Left renal pelvis (tissue), 4 donors: ENCODE measurements at places on chromosomes 2 and 18.

DNA sequence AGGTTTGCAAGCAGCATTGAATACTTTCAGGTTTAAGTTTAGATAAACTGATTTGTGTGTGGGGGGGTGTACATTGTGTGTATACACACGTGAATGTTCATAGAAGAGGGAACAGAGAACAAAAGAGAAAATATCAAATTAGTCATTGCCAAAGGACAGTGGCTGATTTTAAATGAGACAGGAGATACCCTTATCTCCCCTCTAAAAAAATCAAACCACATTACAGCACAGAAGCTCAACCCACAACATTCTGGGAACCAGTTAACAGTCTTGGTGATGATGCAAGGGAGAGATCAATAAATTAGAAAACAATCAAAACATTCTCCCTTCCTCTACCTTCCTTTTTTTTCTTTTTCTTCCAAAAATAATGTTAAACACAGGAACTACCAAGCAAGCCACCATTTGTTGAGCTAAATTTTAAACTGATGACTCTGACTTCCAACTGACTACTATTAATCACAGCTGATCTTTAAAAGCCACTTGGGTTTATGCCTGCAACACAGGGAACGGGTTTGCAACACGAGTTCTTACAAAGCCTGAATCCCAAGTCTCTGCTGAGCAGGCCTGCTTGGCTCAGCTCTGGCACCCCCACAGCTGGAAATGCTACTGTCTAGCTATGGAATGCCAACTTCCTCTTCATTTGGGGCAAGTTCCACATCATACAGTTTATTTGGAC is 119.2 kb upstream of the ACVR1C start:
- DNase-seq = no peak

- no peak for DNase-seq
Observed at GRCh38 chr2:240142859-240143258, 2.4 kb upstream of the OTOS start.

DNA sequence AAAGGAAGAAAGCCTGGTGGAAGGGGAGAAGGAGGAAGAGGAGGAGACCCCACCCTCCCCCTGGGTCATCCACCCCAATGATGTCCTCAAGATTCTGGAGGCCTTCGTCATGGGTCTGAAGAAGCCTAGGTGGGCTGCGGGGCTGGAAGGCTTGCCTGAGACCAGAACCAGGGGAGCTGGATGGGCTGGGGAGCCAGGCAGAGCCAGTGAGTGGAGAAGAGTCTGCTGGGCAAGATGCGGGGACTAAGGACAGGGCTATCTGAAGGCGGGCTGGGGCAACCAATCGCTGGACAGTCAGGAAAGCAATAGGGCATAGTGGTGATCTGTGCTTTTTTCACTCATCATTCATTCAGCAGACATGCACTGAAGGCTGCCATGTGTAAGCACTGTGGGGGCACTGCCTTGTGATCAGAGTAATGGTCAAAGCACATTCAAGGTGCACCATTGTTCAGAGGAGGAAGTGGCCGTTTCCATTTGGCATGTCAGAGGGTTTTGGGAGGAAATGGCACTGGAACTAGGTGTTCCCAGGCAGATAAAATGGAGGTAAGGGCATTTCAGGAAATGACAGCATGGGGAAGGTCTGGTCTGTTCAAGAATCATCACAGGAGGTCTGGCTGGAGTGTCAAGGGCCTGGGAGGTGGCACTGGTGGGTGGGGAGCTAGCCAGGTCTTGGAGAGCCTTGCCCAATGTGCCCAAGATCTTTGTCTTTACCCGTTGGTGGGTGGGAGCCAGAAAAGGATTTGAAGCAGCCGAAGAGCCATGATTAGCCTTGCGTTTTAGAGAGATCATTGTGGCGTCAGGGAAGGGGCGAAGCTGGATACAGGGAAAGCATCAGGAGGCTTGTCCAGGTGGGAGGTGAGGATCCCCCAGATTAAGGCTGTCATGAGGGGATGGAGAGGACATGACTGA is 24.2 kb downstream of the OTOF start:
- DNase-seq = no peak

- no peak for DNase-seq
Observed at GRCh38 chr2:132538331-132538855, 121.8 kb downstream of the GPR39 start.

DNA sequence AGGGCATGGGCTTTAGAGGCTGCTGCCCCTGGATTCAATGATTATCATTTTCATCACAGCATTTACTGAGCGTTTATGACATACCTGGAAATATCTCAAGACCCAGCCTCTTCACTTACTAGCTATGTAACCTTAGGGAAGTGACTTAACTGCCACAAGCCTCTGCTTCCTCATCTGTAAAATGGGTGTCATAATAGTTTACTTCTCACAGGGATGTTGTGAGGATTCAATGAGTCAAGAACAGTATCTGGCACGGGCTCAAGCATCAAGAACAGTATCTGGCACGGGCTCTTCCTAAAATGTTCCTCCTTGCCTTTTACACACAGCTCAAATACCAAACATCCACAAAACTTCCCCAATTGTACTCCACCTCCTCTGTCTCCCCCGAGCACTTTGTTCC is 31.4 kb downstream of the LGALSL start:
- DNase-seq = no peak

DNA sequence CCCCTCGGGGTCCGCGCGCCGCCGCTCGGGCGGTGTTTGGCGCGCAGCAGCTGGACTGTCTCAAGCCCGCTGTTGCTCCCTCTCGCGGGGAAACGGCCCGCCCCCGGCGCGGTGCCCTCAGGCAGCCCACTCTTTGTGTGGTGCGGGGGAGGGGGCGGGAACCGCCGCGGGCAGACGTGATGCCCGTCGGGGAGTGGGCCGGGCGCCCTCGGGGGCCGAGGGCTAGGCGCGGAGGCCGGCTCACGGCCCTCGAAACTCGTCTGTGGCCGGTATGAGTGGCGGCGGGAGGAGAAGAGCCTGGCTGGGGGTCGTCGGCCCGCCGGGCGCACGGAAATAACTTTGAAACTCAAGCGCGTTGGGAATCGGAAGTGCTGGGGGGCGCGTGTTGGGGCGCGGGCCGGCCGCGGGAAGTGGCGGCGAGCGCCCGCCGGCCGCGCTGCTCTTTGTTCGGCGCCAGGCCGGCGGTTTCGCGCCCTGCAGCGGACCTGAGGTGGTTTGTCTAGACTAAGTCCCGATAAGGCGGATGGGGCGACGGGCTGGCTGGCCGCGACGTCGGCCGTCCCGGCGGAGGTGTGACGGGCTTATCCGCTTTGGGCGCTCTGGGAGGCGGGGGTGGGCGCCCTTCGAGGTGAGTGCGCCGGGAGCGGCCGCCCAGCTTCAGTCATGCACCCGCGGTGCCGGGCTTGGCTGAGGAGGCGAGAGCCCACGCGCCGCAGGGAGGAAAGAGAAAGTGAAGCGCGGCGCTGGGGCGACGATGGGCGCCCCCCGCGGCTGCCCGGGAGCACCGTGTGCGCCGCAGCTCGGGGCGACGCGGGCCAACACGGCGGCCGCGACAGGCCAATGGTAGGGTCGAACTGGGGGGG is 679 bp downstream of the PTMA start:
- no peak for DNase-seq

- no peak for DNase-seq
Observed at GRCh38 chr2:120654381-120655134, 81.1 kb upstream of the GLI2 start.

- no peak for DNase-seq
Observed at GRCh38 chr2:223262946-223263345, 211.0 kb downstream of the KCNE4 start.

DNA sequence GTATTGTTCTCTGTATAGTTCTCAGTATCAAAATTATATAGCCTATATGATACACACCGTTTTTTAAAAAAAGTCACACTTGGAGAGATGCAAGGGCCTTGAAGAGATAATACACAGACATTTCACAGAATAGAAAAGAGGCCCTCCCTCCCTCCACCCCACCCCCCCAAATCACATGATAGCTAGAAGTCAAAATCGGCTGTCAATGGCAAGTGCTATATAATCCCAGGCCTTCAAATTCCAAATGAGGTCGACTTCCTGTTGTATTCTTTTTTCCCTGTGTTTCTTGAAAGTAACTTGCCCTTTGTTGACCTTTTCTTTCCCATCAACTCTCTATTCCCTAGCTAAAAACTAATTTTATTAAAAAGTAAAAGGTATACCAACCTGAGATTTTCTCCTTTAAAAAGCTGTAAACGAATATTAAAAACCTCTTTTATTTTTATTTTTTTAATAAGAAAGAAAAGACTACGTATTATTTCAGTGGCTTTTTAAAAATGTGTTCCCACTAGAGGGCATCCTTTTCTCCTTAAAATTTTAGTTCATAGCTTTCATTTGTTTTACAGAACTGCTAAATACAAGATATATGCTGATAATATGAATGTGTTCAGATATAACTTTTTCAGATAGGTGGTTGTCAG is 46.6 kb downstream of the KCMF1 start:
- no peak for DNase-seq

DNA sequence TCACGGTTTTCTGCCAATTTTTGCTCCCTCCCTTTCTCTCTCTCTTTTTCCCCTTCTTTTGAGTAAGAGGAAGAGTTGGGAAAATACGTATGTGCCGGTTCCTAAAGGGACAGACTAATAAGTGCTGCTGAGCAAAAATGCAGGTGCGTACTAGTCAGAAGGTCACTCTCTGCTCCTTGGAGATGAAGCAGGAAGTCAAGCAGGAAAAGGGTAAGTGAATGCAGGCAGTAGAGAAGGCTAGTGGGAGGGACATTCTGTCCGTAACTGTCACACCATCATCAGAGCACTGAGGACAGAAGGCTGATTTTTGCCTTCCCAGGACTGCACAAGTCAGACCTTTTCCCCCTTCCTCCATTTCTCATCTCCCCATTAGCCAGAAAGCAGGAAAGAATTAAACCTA is 105.7 kb downstream of the CDH2 start:
- no peak for DNase-seq

GRCh38 chr2:181841079-181841478 is 50.5 kb upstream of the ITPRID2 start:
- DNase-seq = no peak

DNA sequence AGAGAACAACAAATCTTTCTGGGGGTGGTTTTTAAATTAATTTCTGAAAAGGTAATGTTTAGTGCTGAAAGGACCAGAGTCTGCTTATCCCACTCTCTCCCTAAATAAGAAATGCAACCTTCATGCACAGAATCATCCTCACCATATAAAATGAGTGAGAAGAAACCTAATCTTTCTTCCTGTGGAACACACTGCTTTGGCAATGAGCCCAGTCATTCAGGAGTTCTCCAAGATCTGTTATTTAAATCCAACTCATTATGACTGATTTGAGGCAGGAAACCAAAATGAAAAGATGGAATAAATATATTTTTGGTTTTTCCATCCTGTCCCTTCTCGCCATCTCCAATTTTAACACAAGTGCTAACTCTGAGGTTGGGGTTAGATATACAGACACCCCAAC is 228.3 kb downstream of the SRBD1 start:
- DNase-seq = no peak

- no peak for DNase-seq
Observed at GRCh38 chr2:26756337-26756736, 7.7 kb upstream of the SLC35F6 start.

GRCh38 chr2:226031647-226032501 is 632.4 kb downstream of the NYAP2 start:
- peak; percentile 12 for DNase-seq

DNA sequence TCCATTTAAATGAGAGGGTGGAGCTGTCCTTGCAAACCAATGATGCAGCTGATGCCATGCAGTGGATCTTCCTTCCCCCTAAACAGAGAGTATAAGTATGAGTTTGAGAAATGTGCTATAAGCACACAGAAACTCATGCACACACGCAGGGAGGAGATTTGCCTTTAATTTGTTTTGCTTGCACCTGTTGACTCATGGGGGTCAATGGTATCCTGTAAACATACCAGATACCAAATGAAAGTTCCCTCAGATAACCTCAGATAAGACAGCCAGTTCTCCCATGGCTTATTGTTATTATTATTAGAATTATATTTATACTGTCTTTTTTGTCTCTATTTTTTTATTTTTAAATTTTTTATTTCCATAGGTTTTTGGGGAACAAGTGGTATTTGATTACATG is 29.5 kb upstream of the GPR39 start:
- no peak for DNase-seq

DNA sequence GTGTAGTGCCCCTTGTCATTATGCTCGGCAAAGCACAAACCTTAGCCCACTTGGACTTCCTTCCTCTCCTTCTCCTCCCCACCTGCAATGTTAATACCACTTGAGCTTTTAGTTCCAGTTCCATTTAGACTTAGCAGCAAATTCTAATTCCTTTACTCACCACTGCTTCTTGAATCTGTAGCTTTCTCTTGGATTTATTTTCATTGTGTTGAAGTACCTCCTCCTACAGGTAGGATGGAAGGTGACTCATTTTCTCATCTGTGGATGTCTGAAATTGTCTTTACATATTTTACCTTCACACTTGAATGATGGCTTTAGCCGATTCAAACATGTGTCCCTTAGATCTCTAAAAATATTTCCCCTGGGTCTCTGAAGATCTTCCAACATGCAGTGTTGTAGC is 32.8 kb upstream of the BIN1 start:
- DNase-seq = no peak

DNA sequence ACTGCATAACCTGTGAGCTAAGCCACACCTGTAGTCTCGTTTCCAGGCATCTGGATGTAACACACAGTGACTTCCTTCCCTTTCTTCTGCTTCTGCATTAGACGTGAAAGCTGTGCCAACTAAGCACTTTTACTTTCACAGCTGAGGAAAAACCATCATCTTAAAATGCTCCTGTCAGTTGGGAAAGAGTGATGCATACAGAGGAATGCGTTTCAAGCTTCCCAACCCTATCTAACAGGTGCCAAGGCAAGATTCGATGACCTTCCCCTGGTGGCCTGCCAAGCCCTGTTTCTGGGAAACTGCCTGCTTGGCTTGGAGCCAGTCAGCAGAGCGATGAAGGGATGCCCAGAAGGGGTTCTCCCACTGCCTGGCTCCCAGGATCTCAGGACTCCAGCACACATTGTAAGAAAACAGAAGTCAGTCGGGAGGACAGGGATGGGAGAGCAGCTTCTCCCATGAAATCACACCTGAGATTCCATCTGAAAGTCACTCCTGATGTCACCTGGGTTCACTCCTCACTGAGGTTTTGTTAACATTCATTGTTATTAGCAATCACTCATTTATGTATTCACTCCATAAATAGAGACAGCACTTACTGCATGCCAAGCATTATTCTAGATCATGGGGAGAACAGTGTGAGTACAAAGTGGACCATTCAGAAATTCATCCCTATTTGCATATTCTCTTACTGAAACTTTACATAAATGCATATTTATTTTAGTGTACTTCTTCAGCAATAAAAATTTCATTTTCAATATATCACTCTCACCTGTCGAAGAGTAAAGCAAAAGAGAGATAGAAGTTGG is 64.1 kb downstream of the DTNA start:
- DNase-seq = no peak
